Caco-2 (cell line): ENCODE measurements at places on chromosomes 3 and 15. TPM values are rescaled to one million over a fixed set of nuclear protein-coding genes. Genes with fewer than 3 reads are reported as not detected.

DNA sequence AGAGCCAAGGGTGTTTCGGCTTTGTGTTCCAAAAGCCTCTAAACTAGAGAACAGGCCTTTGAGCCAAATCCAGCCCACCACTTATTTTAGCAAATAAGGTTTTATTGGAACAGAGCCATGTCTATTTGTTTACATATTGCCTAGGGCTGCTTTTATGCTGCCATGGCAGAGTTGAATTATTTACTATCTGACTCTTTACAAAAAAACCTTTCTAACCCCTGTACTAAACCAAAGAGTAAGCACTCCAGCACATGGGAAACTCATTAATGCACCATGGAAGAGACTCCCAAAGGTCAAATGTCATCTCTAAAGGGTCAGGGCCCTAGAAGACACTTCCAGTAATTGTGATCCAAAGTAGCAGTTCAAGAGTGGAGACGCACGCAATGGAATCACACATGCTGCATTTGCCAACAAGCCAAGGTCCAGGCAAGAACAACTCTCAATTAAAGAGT lies 22.3 kb downstream of the OSBPL10 start:
- H3K27ac ChIP-seq = no peak overlapping the region
- no peaks in the 10 kb centered on the region for H3K27me3 ChIP-seq
- H3K36me3 ChIP-seq = no peaks in the 10 kb centered on the region
- H3K4me3 ChIP-seq = no peak overlapping the region
- DNase-seq = no peak

DNA sequence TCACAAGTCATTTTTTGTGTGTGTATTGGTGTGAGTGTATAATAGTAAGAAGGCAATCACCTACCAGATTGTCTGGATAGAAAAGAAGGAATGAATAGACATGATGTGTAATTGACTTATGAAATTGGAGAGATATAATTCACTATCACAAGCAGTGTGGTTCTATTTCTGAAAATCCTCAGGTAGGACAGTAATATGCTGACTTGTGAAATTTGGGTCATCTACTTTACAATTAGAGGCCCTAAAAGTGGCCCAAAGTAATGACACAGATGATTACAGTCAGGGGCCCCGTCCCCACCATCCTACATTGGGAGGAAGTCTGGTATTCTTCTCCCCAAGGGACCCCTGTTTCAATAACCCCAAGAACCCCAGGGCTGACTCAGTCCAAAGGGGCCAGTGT lies 73.6 kb upstream of the SELENOK start:
- DNase-seq = no peak
- no peak overlapping the region for H3K27ac ChIP-seq
- H3K4me3 ChIP-seq = no peak overlapping the region
- H3K4me1 ChIP-seq = no peaks in the 10 kb centered on the region
- no peaks in the 10 kb centered on the region for H3K36me3 ChIP-seq
- H3K27me3 ChIP-seq = no peaks in the 10 kb centered on the region

DNA sequence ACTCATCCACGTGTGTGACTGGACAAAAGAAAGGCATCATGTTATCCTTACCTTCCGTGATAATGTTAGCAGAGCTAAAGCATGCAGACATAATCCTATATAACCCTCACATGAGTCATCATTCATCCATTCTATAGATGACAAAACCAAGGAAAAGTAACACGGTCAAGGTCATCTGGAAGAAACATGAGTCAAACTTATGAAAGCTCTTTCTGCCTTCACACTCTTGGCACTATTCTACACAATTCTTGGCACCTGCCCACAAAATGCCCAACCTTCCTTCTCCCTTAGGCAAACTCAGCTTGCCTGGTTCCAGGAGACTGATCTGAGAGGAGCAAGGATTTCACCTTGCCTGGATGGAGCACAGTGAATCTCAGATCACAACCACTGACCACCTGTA lies 66.9 kb downstream of the PRICKLE2 start:
- H3K4me3 ChIP-seq = no peak overlapping the region
- H3K27me3 ChIP-seq = no peaks in the 10 kb centered on the region
- peak overlapping the region; percentile 29 for H3K27ac ChIP-seq
- no peaks in the 10 kb centered on the region for H3K36me3 ChIP-seq

DNA sequence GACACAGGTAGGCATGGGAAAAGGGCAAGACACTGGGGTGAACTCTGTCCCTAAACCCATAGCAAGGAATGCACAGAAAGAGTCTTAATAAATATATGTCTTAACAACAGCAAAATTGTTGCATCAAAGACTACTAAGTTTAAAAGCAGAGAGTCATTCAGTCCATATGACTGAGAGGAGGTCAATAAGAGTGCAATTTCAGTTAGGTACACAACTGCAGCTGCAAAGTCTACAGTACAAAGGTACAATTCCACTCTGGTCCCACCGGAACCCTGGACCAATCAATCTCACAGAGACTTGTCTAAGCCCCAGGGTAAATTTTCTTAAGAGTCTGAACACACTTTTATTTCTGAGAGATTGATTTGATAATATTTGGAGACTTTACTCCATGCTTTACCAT lies 6.9 kb downstream of the CP start:
- H3K27ac ChIP-seq = peak overlapping the region; percentile 50
- H3K36me3 ChIP-seq = no peaks in the 10 kb centered on the region

GRCh38 chr3:25226747-25227146 lies 201.3 kb upstream of the RARB start:
- no peak overlapping the region for H3K4me3 ChIP-seq
- H3K4me1 ChIP-seq = no peaks in the 10 kb centered on the region
- H3K27me3 ChIP-seq = no peaks in the 10 kb centered on the region
- no peak for DNase-seq
- no peak overlapping the region for H3K27ac ChIP-seq
- no peaks in the 10 kb centered on the region for H3K36me3 ChIP-seq

DNA sequence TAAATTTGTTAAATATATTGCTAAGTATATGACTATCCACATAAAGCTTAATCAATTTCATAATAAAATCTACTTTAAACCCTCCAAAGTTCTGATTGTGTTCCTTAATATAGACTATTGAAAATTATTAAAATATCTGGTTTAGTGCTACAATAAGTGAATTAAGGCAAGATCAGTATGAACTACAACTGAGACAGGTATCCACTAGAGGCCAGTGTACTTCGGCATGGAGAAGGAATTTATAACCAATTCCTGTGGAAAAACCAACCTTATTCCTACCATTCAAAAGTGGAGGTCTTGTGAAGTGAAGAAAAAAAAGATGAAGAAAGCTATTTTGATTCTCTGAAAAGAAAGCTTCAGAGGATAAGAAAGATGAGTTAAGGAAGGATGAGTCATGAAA lies 237.7 kb downstream of the SUCLG2 start:
- H3K36me3 ChIP-seq = no peaks in the 10 kb centered on the region
- H3K27me3 ChIP-seq = no peaks in the 10 kb centered on the region
- no peak for DNase-seq
- H3K4me1 ChIP-seq = no peaks in the 10 kb centered on the region
- no peak overlapping the region for H3K4me3 ChIP-seq

DNA sequence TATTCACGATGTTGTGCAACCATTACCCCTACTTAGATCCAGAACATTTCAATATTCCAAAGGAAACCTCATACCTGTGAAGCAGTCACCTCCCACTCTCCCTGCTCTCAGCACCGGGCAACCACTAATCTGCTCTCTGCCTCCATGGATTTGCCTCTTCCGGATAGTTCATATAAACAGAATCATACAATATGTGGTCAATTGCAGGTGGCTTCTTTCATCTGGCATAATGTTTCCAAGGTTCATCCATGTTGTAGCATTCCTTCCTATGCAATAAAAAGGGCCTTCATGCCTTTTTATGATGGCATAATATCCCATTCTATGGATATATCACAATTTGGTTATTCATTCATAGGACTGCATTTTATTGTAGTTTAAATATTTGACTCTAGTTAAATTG lies 23.9 kb downstream of the CA12 start:
- DNase-seq = no peak
- no peaks in the 10 kb centered on the region for H3K27me3 ChIP-seq
- H3K27ac ChIP-seq = no peak overlapping the region
- H3K4me3 ChIP-seq = no peak overlapping the region

DNA sequence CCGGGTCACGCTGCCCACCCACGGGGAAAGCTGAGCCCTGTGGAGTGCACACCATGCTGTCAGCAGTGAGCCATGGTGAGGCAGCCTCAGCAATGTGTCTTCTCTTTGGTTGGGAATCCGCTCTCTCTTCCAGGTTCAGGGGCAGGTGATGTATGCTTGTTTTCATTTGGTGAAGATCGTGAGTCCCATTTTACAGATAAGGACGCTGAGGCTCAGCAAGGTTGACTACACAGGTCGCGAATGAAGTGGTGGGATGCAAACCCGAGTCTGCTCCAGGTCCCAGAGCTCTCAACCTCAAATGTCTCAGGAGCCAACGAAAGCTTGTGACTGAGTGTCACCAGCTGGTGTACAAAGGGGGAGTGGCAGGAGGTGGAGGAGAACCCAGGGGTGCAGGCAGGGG lies 74.3 kb downstream of the RPN1 start:
- DNase-seq = no peak
- no peaks in the 10 kb centered on the region for H3K27me3 ChIP-seq
- no peaks in the 10 kb centered on the region for H3K36me3 ChIP-seq
- H3K4me3 ChIP-seq = no peak overlapping the region
- H3K27ac ChIP-seq = no peak overlapping the region
- peaks cover 2% of the 10 kb centered on the region; the same call in 1 of the 2 replicates for H3K4me1 ChIP-seq

Gene TNFSF10
- total RNA-seq = not detected in 2 replicates
